Hematopoietic multipotent progenitor cell treated with erythropoietin and hydrocortisone succinate and interleukin-3 and kit ligand, for 6 days (in vitro differentiated cells): ENCODE measurements at places on chromosomes 12 and 14.
A peak's percentile ranks its signal among the peaks of the same experiment; 100 is the strongest.

- peak; percentile 58 for DNase-seq
These were observed 668 bp downstream of the MRPS35 start for GRCh38 chr12:27711317-27711682.

GRCh38 chr14:105315941-105316576 lies 1.5 kb downstream of the PACS2 start:
- DNase-seq = peak; percentile 38

DNA sequence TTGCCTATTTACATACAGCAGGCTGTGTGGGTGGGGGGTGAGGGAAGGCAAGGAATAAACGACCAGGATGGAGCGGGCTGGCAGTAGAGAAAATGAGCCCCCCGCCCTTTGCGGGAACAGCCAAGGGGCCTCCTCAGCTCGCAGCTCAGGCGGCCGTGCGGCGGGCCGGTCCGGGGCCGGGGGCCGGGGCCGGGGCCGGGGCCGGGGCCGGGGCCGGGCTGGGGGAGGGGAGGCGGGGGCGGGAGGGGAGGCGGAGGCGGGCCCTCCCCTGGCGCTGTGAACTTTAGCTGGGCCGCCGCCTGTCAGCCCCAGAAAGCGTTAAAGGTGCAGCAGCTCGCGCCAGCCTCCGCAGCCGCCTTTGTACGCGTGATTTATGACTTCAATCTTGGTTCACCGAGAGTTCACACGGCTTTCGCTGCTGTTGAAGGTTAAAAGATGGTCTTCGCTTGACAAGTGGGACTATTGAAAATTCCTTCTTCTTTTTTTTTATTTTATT lies 28.8 kb downstream of the HOXC4 start:
- DNase-seq = no peak

- no peak for DNase-seq
These were observed 27.7 kb upstream of the JDP2 start for GRCh38 chr14:75399843-75400775.

DNA sequence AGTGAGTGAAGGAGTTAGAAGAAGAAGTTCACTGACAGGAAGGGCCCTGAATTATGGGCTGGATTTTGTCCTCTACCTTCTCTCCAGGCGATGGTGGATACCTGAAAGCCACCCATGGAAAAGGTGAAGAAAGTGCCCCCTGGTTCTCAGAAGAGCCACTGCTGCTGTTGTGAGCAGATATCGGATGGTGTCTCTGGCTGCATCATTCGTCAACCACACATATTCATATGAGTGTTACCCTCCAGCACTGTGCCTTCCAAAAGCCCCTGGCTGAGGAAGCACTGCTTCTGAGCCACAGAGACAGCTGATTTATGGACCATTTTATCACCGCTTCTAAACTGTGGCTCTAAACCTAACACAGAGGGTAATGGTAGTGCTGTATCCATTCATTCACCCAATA lies 2.0 kb upstream of the ACTN1 start:
- no peak for DNase-seq

- DNase-seq = no peak
These were observed 660.8 kb downstream of the TMEM121 start for GRCh38 chr14:106187216-106187615.

DNA sequence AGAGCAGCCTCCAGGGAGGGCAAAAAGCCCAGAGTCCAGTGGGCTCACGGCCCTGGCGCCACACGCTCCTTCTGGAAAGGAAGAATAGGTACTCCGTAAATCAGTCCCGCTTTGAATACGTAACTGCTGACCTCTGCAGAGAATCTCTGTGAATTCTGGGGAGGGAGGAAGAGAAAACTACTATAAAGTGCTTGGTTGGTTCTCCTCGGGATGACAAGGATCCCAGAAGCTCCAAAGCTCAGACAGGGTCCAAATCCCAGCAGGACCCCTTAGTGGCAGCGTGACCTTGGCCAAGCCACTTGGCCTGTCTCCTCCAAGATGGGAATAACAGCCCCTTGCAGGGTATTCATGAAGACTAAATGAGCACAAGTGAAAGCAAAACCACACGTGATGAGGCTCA lies 31.7 kb downstream of the ANO2 start:
- DNase-seq = no peak

GRCh38 chr12:120216742-120217605 lies 16.1 kb upstream of the RPLP0 start:
- no peak for DNase-seq

DNA sequence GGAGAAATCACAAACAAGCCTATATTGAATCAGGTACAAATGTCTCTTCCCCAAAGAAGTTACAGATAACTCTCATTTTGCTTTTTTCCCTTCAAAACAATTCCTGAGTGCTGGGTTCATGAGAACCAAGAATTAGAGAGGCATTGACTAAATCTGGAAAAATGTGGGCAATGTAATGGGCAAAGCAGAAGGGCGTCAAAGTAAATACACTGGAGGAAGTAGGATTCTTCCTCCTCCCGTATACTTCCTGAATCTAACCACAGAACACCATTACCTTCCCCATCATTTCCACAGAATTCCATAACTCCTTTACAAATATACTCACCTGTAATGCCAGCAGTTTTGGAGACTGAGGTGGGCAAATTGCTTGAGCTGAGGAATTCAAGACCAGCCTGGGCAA lies 3.0 kb upstream of the RBMS2 start:
- DNase-seq = no peak

- no peak for DNase-seq
These were observed 4.9 kb upstream of the CS start for GRCh38 chr12:56304872-56305590.

GRCh38 chr14:64983439-64984310 lies 3.0 kb upstream of the FNTB start:
- peak; percentile 87 for DNase-seq

DNA sequence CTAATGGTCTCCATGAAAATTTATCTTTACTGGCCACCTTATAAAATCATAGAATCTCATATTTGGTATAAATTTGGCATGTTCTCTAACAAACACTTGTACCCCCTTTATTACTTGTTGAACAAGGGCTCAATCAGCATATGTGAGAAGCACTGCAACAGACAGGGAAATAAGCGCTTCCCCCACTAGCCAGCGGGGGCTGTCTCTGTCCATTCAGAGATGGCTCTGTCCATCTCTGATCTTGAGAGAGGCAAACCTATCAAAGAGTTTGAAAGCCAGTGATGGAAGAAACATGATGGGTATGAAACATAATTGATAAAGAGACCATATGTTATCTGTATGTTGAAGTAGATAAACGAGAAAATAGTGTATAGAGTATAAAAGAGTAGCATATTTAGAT lies 326.8 kb downstream of the PDZRN4 start:
- DNase-seq = peak; percentile 60

GRCh38 chr12:27541031-27541719 lies 17.2 kb downstream of the PPFIBP1 start:
- no peak for DNase-seq

- DNase-seq = peak; percentile 90
These were observed at the start of gene LPAR5 for GRCh38 chr12:6635856-6636531. TSS of gene LPAR5 (minus strand) at chr12:6635959. CDS start at chr12:6621248, 14,711 bp downstream.

DNA sequence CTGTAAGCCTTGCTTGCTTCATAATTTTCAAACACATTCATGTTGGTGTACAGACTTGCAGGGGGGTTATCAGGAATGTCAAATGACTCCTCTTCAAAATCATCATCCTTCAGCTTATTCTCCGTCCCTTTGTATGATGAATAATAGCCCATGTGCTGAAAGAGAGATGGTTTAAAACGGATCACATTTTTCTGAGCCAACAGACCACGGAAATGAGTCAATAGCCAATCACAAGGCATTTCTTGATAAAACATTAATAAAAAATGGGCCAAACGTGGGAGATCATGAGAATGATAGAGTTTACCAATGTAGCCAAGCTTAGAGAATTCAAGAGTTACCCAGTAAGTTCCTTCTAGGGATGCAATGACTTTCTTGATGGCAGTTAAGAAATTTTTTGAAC lies 105.5 kb downstream of the NTS start:
- DNase-seq = no peak

DNA sequence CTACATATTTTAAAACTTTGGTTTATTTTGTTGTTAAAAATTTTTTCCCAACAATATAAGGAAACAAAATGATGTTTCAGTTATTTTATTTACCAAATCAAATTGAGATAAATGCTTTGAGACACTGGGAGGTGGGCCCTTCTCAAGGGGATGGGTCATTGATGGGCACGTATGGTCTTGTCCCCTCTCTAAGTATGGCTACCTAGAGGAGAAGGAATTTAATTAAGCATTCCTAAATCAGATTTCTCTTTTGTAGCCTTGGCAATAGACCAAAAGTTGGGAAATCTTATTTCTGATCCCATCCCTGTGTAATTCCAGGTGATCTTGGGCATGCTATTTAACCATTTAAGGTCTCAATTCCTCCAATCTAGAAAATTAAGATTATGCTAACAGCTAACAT lies 79.0 kb downstream of the SCN8A start:
- DNase-seq = no peak

GRCh38 chr12:13036881-13037280 lies 7.3 kb upstream of the FAM234B start:
- DNase-seq = no peak
